Caudate nucleus (tissue), 63 donors: ENCODE measurements at places on chromosomes 16 and 17.
A peak's percentile ranks its signal among the peaks of the same experiment; 100 is the strongest.

GRCh38 chr17:7396147-7396546 lies 1.8 kb upstream of the PLSCR3 start:
- DNase-seq: no peak

- no peak for DNase-seq
Measured at GRCh38 chr16:88760424-88761142, 24.4 kb downstream of the PIEZO1 start.

DNA sequence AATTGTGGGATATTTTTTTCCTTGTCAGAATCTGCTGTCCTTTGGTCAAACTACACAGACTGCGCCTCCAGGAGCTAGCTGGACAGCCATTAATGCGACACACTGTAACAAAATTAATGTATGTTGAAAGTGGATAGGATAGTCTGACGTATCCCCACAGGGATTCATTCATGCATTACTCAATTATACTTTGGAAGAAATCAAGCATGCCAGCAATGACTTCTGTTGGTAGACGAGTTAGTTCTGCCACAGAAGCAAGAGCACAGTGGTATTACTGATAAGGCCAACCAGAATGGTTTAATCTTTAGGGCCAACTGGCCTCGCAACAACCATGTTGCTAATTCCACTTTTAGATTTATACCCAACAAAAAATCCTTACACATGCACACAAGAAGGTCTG lies 106.4 kb upstream of the TOB1 start:
- no peak for DNase-seq

- peak; percentile 2 for DNase-seq
Measured at GRCh38 chr17:63405741-63406261, 40.3 kb downstream of the CYB561 start.

GRCh38 chr17:73534209-73534909 lies 109.9 kb downstream of the SDK2 start:
- no peak for DNase-seq

DNA sequence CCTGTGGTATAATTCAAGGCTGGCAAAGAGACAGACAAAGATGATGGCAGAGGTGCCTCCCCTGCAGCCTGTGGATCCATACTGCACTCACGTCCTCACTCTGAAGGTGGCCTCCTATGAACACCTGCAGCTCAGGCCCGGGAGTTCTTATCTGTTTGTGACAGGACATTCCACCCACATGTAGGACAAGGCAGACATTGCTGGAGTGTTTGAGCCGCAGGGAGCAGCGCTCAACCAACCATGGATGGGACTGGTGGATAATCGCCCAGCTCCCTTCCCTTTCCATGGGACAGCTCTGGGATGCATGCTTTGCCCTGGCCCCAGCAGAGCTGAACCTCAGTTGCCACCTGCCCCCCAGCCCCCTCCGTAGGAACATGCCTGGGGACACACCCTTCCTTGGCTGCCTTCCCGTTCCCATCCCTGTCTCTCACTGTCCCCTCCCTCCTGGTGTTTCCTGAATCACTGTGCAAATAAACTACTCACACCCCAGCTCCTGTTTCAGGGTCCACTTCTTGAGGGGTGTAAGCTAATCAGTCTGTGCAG lies 22.2 kb downstream of the ITPRIPL2 start:
- DNase-seq: no peak

DNA sequence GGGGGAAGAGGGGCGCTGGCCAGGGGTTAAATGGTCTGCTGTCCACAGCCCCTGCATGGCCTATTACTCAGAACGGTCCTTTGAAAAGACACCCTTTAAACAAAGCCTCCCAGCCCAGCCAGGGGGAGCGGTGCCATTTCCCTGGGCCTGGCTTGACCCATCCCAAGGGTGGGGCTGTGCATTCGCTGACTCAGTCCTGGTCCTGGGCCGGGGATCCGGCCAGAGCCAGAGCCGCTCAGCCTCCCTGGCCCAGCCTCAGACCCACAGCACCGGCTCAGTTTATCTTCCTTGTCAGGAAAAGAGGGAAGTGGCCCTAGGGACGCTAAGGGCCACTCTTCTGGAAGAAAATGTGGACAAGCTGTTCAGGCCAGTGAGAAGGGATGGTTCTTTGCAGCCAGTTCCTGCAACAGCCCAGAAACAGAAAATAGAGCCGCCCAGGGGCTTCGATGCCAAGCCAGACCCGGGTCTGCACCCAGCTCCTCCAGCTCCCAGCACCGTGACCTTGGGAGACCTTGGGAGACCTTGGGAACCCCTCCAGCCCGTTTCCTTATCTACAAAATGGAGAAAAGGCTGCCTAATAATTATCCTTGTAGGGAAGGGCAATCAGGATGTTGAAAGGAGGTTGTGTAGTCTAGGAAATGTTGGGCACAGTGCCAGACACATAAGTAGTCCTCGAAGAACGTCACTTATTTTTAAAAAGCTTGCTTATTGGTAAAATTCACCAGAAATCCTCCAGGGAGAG lies 82.5 kb downstream of the ZDHHC7 start:
- no peak for DNase-seq

GRCh38 chr16:51723036-51723724 lies 572.1 kb upstream of the SALL1 start:
- DNase-seq: no peak
